ENCODE measurements at places on chromosomes 11 and 22.

- no peak for DNase-seq
Measured at GRCh38 chr11:65295001-65295400, 19.7 kb upstream of the CDC42EP2 start.

DNA sequence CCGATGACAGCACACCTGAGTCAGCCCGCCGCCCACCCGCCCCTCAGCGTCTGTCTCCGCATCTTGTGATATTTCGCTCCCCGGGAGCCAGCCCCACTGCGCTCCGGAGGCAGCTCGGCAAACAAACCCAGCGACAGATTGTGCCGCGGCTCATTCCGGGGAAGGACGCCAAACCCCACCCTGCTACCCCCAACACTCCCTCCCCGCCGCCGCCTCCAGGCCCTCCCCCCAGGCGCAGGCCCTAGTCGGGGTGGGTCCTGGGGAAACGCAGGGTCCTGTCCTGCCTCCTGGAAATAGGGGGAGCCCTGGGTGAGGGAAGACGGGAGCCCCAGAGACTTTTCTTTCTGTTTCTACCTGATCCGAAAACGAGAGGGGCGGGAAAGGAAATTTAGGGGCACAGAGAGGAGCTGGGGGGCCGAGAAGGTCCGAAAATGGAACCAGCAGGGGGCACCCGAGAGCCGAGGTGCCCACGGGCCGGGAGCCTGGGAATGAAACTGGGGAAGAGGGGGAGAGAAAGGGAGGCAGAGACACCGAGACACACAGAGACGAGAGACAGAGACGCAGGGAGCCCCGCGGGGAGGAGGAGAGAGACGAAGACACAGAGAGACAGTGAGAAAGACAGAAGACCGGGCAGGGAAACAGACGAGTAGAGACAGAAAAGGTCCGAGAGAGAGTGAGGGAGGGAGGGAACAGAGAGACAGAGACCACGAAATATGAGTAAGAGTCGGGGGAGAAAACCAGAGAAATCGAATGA, 1.7 kb upstream of the RTN4RL2 start:
- peak; percentile 72 for DNase-seq

DNA sequence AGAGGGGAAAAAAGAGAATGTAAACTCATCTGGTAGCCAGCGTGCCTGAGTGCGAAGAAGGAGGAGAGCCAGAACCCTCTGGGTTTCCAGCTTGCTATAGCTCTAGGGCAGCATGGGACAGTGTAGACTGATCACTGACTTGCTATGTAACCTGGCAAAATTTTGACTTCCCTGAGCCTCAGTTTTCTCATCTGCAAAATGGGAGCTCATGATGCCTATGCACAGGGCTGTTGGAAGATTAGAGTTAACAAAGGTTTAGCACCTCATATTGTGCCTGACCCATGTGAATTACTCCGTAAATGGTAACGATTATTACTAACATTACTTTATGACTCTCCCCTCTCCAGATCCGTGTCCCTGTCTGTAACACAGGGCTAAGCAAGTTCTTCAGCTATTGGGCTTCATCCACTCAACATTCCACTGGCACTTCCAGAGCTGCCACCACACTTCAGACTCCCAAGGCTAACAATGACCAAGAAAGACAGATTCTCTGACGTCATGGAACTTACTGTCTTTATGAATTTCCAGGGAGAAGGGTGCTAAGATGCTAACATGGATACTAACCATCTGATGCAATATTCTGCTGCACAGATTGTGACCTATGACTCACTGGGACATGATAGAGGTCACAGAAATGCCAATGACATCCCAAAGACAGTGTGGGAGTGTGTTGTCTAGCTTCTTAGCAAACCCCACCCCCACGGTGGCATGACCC, 195.2 kb downstream of the TRIM29 start:
- DNase-seq, result no peak

DNA sequence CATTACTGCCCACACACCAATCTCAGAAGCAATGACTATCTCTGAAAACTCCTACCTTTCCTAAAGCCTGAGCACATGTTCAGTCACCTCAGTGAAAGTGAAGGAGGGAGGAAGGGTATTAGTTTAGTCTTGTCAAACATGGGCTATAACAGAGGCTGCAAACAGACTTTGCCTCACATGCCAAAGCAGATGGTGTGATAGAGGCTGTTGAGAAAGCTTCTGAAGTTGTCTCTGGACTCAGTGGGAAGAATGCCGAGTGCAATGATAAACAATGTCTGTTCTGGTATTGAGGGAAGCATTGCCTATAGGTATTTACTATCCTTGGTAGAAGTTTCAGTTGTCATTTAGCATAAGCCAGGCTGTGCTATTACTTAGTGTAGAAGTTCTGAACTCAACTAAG, 314.5 kb upstream of the CCDC90B start:
- no peak for DNase-seq

DNA sequence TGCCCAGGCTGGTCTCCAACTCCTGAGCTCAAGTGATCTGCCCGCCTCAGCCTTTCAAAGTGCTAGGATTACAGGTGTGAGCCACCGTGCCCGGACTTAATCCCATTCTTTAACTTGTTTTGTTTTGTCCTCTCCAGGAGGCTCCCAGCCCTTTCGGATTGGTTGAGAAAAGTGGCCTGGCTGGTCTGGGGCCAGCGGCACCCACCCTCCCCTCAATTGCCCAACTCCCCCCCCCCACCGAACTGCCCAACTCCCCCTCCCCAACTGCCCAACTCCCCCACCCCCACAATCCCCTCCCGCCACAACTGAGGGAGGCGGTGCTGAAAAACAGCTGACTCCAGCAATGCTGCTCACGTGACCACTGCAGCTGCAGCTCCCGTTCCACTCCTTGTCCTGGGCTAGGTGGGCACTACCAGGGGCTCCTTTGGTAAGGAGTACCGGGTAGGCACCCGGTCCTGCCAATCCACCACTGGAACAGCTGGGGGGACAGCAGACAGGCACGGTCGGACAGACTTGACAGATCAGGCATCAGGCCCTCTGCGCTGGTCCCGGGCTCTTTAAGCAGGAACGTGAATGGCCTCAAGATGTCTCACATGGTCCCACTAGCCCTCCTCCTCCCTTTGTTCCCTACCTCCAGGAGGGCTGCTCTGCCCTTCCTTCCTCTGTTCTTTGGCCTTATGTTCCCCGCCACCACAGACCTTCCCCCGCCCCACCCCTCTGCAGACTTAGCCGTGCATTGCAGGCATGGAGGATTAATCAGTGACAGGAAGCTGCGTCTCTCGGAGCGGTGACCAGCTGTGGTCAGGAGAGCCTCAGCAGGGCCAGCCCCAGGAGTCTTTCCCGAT, at the start of gene TCN2:
TCN2 (plus strand) TSS at position 720 of the 845 bp plus-strand sequence. CDS start 158 bp downstream, outside the sequence.
- peak; percentile 75 for DNase-seq

DNA sequence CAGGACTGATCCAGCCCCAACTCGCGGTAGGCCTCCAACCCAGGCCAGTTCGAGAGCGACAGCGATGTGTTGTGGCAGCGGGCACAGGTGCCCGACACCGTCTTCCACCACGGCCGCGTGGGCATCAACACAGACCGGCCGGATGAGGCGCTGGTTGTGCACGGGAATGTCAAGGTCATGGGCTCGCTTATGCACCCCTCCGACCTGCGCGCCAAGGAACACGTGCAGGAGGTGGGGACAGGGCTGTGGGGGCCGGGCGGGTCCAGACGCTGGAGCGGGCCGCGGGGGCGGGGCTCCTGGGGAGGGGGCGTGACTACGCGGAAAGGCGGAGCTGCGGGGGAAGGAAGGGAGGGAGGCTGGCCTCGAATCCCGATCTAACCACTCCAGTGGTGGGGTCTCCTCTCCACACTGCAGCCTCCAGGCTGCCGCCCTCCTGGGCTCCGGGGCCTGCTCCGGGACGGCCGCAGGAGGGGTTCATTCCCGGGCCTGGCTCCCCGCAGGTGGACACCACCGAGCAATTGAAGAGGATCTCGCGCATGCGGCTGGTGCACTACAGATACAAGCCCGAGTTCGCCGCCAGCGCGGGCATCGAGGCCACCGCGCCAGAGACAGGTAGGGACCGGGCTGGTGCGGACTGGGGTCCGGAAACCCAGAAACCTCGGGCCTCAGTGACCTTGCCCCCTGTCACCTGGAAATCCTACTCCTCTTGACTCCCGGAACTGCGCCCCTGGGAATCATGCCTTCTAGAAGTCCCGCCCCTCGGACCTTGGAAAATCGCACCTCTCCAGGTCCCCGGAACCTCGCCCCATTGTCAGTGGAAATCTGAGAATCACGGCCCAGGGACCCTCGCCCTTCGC, 14.9 kb downstream of the TMEM258 start:
- peak; percentile 78 for DNase-seq

GRCh38 chr22:35313311-35314121, 13.8 kb downstream of the TOM1 start:
- DNase-seq, result peak; percentile 34
